ENCODE measurements at places on chromosomes 13 and 19.

DNA sequence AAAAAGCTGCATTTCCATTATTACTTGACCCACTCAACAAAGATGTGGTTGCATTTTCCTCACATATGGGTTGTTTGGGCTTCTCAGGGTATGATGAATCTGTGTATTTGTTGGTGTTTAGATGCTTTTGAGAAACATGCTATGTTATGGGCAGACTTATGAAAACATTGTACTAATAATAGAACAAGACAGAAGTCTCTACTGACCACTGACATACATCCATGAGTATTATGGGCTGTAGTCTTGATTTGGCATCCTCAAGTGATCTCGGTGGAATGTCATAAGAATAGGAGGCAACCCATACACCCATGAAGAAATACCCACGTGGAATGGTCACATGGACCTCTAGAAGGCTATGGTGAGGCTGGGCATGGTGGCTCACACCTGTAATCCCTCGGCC lies 36.3 kb upstream of the ABCC4 start:
- DNase-seq, result no peak

- no peak for DNase-seq
Observed at GRCh38 chr13:41224113-41225110, 30.0 kb upstream of the KBTBD7 start.

GRCh38 chr13:113411216-113412023 lies 41.9 kb downstream of the ADPRHL1 start:
- no peak for DNase-seq

DNA sequence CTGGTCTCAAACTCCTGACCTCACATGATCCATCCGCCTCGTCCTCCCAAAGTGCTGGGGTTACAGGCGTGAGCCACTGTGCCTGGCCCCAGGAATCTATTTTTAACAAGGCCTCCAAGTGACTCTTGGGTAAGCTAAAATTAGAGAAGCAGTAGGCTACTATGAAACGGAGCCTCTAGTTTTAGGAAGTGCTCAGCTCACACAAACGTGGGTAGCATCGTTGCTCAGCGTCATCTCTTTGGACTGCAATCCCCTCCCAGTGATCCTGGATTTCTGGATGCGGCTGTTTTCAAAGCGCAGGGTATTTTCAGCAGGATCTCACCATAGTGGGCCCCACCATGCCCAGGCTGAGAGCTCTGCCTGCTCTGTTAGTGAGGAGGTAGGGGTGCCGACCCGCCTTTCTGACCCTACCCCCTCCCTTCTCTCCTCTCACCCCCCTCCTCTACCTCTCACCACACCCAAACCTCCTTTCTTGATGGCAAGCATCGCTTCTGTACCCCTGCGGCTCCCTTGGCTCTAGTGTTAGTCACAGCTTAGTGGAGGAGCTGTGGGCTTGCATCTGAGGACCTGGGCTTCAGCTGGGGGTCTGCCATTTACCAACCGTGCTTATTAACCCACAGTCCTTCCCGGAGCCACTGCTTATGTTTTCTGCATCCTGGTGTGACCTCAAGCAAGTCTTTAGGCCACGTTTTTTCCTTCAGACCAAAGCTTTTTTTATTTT lies 34.2 kb downstream of the GJA3 start:
- DNase-seq, result no peak

DNA sequence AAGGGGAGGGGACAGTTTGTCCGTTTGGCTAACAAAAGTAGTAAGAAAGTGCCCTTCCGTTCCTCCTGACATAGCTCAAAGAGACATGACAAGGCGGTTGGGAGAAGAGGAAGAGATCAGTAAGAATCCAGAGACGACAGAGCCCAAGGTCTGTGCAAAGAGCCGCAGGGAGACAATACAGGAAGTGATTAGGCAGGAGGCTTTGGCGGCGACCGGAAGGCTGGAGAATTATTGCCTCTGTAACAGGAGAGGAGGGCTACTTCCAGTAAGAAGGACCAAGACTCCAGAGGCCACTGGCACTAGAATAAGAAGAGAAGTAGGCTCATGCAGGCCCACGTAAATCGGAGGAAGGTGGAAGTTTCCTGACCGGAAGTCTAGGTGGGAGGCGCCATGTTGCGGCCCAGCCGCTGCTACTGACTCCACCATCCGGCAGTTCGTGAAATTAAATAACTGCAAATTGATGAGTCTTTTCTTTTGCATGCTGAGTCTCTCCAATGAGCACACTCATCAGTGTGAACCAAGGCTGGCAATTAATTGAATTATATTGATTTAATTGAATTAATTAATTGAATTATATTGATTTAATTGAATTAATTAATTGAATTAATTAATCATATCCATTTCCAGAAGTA lies 9.9 kb downstream of the RFX2 start:
- no peak for DNase-seq

- no peak for DNase-seq
Observed at GRCh38 chr19:7386769-7387168, 38.0 kb downstream of the ARHGEF18 start.

GRCh38 chr19:13056052-13056660 lies 46.5 kb downstream of the LYL1 start:
- no peak for DNase-seq

DNA sequence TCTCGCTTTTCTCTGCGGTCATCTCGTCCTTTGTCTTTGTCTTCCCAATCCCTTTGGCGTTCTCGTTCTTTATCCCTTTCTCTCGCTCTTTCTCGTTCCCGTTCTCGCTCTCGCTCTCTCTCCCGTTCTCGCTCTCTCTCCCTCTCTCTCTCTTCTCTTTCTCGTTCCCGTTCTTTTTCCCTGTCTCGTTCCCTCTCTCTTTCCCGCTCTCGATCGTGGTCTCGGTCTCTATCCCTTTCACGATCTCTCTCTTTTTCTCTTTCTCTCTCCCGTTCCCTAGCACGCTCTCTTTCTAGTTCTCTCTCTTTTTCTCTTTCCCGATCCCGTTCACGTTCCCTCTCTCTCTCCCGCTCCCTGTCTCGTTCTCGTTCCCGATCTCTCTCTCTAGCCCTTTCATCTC lies 77.2 kb downstream of the ZC3H13 start:
- DNase-seq, result no peak

GRCh38 chr19:13841086-13841961 lies 35.6 kb upstream of the NANOS3 start:
- no peak for DNase-seq

GRCh38 chr13:24086642-24087041 lies 73.9 kb upstream of the SPATA13 start:
- DNase-seq, result no peak

GRCh38 chr13:98798849-98799645 lies 46.6 kb upstream of the SLC15A1 start:
- DNase-seq, result no peak

GRCh38 chr19:58469241-58470013 lies 2.5 kb downstream of the ZNF324 start:
- DNase-seq, result no peak

- DNase-seq, result no peak
Observed at GRCh38 chr13:72952529-72953141, 106.2 kb upstream of the KLF5 start.

- no peak for DNase-seq
Observed at GRCh38 chr13:103931331-103931845, 865.2 kb upstream of the SLC10A2 start.

DNA sequence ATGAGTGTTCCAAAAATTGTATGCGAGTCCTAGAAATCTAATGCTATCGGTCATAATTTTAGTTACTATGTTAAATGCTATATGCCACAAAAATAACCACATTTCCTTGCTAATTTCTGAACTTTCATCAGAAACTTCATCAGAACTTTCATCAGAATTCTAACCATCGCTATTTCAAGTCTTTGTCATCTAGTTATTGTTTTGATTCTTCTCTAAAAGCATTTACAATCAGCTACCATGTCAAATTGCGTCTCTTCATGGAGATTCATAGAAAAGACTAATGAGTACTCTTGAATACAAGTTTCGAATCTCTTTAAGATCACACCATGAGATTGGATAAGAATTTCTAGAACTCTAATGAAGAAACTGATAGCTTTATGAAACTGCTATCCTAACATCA lies 52.7 kb upstream of the TM9SF2 start:
- no peak for DNase-seq

DNA sequence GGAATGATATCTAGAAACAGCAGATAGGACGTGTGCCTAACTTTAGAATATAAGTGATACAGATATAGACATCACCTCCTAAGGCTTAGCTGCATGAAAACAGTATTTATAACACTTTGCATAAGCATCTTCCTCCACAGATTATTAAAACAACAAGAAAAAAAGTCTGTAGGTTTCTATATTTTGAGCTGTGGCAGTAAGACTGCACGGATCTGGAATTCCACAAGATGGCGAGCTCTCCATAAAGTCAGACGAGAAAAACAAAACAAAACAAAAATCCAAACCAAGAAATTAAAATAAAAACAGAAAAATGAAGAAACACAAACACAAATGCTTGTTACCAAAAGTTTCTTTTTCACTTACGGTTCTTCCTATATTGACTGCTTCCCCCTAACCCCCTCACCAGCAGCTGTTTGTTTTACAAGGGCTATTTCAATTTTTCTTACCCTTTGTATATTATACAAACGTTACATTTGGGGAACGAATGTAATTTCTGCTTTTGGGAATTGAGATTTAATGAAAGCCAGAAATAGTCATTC lies 285.8 kb downstream of the MYO16 start:
- peak; percentile 25 for DNase-seq

DNA sequence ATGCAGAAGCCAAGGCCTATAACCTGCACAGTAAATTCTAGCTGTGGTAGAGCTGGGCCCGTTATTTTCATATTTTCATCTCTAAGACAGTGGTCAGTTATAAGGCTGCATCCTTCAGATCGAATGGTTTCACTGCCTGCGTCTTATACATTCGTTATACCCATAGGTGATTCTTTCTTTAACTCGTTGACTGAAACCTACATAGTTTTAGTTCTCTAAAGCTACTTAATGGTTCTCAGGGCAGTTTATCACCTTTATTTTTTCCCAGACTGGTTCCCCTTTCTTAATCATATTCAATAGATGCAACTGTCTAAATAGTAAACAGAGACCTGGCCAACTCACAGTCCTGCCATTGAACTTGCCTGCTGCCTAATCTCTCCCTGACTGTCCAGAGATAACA lies 615.3 kb upstream of the SLITRK1 start:
- no peak for DNase-seq

GRCh38 chr13:41706152-41706551 lies 248.8 kb downstream of the RGCC start:
- DNase-seq, result no peak

DNA sequence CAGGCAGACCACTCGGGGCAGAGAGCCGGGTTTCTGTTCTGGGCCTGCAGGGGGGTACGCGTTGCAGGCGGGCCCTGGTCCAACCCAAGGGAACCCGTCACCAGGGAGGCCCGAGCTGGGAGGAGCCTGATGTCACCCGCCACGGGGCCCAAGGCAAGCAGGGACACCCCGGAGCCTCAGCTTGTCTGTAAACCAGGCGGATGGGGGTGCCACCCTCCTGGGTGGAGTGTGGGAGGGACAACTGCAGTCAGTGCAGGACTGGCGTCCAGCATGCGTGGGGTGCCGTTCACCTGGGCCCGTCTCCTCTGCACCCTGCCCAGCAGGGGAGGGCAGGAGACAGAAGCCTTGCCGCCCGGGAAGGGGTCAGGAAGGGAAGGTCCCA lies 7.0 kb downstream of the CACTIN start:
- DNase-seq, result no peak

- DNase-seq, result no peak
Observed at GRCh38 chr19:2140138-2140569, 11.2 kb downstream of the AP3D1 start.

- DNase-seq, result no peak
Observed at GRCh38 chr19:38850436-38850975, 720 bp upstream of the HNRNPL start.

- DNase-seq, result no peak
Observed at GRCh38 chr13:98919566-98919965, 58.3 kb downstream of the DOCK9 start.

GRCh38 chr13:19596960-19597361 lies 35.6 kb upstream of the TPTE2 start:
- DNase-seq, result no peak

- DNase-seq, result no peak
Observed at GRCh38 chr13:75357576-75358289, 124.2 kb downstream of the TBC1D4 start.

GRCh38 chr19:3047496-3048189 lies 14.7 kb downstream of the TLE5 start:
- DNase-seq, result no peak

DNA sequence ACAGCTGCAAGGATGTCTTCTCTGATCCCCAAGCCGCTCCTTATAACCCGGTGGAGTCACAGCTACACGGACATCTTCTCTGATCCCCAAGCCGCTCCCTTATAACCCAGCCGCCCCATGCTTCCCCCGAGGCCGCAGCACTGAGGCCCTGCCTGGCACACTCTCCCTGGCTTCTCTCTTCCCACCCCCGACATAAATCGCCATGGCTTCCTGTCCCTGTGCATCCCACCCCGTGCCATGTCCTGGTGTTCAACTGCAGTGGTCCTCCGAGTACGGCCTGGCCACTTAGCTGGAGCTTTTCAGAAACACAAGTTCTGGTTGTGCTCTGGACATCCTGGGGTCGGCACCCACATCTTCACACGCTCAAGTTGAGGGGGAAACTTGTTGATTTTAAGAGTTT lies 60.4 kb downstream of the RASA3 start:
- DNase-seq, result no peak

DNA sequence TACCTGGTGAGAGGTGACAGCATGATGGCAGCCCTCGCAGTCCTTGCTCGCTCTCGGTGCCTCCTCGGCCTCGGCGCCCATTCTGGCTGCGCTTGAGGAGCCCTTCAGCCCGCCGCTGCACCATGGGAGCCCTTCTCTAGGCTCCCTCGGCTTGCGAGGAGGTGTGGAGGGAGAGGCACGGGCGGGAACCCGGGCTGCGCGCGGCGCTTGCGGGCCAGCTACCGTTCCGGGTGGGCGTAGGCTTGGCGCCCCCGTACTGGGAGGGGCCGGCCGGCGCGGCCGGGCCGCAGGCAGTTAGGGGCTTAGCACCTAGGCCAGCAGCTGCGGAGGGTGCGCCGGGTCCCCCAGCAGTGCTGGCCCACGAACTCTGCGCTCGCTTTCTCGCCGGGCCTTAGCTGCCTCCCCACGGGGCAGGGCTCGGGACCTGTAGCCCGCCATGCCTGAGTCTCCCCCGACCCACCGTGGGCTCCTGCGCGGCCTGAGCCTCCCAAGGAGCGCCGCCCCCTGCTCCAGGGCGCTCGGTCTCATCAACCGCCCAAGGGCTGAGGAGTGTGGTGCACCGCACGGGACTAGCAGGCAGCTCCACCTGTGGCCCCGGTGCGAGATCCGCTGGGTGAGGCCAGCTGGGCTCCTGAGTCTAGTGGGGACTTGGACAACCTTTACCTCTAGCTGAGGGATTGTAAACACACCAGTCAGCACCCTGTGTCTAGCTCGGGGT lies 1624.3 kb downstream of the SLITRK1 start:
- DNase-seq, result no peak

- DNase-seq, result peak; percentile 62
Observed at GRCh38 chr13:99605420-99606323, 104.4 kb downstream of the TM9SF2 start.

DNA sequence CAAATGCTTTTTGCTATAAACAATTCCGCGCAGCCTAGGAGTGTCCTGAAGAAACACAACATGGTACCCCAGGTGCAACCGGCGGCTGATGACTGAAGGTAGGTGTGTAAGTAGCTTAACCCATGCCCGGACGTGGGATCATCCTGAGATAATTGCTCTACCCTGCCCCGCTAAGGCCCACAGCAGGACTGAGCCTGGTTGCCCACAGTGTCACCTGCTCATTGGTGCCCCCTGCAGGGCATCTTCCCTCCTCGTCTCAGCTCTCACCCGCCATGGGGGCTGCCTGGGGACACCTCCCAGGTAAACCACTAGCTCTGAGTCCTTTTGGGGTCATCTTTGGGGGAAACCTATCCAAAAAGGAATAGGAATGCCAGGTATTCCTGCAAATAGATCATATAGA lies 22.3 kb downstream of the TMEM161A start:
- no peak for DNase-seq

- DNase-seq, result no peak
Observed at GRCh38 chr13:22086597-22087330, 415.9 kb downstream of the FGF9 start.
